ENCODE measurements at places on chromosomes 7 and 10.

- no peak for DNase-seq
Measured at GRCh38 chr10:110462166-110463095, 35.3 kb upstream of the DUSP5 start.

DNA sequence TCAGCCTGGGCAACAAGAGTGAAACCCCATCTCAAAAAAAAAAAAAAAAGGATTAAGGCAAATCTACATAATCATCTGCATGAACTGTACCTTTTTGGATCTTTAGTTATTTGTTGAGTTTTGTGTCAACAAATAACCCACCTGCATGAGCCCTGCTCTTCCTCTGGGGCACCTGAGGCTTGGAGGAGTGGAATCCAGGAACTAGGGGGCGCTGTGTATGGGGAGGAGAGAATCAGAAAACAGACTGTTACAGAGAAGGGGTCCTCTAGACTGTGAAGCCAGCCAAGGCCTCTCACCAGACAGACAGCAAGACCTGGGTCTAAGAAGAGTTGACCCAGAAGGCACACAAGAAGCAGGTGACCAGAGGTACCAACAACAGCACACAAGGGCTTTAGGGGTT, 682.8 kb upstream of the NRP1 start:
- DNase-seq: no peak

GRCh38 chr10:124003070-124003419, 90.4 kb downstream of the CHST15 start:
- DNase-seq: no peak

DNA sequence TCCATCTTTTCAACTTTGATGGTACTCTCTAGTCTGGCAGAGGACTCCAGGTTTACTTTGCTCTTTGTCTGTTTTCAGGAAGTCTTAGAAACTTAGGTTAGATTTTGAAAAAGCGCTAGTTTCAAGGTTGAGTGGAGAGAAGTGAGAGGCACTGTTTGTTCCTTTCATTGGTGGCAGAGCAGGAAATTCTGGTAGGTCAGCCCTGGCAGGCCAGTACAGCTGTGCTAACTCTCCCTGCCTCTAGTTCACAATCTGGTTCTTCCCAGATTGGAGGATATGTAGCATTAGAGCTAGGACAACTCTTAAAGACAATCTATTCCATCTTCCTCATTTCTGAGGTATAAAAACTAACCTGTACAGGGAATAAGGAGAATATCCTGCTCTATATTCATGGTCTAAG, 160.9 kb upstream of the FZD1 start:
- no peak for DNase-seq

DNA sequence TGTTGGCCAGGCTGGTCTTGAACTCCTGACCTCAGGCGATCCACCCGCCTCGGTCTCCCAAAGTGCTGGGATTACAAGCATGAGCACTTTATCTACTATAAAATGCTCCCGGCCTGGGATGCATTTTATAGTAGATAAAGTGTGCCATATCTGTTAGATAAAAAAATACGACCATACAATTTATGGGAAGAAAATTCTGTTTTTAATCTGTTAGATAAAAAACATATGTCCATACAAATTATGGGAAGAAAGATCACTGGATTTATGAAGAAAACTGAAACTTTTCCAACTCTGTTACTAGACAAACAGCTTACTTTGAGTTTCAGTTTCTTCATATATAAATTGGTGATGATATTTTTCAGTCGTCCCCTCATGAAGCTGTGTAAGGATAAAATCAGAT, 4.5 kb downstream of the TSPAN13 start:
- DNase-seq: no peak

GRCh38 chr10:92993699-92994272, 66.8 kb upstream of the CYP26C1 start:
- DNase-seq: no peak

GRCh38 chr10:14681802-14682201, 92.9 kb downstream of the FAM107B start:
- no peak for DNase-seq

DNA sequence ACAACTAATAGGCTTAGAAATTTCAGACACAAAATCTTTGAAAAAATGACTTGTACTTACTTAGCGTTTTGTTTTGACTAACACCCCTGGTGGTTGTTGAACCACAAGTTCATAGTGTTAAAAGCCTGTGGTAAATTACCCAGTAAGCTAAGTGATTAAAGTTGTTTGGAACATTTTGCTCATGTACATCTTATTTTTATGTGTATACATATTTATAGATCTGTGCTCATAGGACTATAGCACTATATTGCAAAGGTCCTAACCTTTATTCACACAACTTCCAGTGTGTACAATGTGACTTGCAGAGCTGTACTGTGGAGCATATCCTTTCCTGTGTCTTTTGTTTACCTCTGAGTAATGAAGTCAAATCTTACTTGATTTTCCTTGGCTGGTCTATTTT, 79.6 kb downstream of the BMPR1A start:
- DNase-seq: no peak

- no peak for DNase-seq
Measured at GRCh38 chr10:93766918-93767317, 9.2 kb downstream of the LGI1 start.

DNA sequence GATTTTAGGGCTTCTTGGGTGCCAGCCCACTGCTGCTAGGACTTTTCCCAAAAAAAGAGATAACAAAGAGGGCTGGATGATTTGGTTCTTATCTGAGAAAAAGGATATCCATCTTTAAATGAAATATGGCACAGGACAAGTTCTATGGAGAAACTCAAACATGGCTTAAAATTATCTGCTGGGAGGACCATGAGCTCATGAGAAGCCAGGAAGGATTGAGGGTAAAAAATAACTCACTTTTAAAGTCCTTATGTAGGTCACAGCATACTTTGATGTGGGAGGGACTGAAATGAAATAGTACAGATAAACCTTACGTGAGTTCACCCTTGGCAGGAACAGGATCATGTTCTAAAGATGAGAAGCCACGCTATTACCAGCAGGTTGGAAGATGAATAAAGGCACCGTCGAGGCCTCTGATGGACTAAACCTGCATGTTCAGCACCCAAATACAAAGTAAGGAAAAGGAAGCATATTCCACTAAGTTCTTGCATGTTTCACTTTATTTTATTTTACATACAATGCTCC, 369.2 kb upstream of the KLF6 start:
- DNase-seq: no peak

DNA sequence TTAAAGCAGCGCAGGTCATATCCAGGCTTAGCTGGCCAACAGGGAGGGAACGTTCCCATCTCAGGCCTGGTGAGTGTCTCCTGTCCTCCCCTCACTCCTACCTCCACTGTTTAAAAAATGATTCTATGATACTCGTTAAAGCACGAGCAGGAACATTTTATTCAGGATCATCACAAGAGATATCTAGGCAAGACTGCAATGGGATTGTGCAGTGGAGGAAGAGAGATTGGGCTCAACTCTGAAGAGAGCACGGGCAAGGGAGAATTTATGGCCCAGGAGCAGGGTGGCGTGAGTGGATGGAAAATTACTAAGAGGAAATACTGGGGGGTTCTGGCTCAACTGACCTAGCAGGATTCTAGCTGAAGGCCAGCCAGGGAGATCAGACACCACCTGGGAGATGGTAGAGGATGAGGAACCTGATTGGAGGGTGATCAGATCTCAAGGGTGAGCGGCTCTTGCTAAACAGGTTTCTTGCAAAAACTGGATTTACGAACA, 9.0 kb upstream of the HSPB1 start:
- DNase-seq: no peak

GRCh38 chr10:67550838-67551402, 145.1 kb downstream of the CTNNA3 start:
- DNase-seq: no peak

DNA sequence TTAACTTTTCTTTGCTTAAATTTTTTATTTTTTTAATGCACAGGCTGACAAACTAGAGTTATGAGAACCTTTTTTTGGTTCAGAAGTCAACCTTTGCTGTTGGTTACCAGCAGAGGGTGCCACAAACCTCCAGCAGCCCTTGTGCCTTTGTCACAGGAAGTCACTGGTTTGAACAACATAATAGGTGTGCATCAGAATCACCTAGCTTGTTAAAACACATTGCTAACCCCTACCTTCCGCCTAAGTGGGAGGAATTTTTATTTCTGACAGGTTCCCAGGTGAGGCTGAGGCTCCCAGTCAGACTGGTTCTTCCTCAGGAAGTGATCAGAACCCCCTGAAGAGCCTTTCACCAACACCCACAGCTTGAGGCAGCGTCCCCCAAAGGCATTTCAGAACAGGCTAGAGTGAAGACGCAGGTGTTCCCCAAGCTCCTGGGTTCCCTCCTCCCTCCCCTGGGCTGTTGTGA, 22.6 kb upstream of the VDAC2 start:
- DNase-seq: no peak

GRCh38 chr7:111535142-111535870, 27.0 kb downstream of the IMMP2L start:
- DNase-seq: no peak

DNA sequence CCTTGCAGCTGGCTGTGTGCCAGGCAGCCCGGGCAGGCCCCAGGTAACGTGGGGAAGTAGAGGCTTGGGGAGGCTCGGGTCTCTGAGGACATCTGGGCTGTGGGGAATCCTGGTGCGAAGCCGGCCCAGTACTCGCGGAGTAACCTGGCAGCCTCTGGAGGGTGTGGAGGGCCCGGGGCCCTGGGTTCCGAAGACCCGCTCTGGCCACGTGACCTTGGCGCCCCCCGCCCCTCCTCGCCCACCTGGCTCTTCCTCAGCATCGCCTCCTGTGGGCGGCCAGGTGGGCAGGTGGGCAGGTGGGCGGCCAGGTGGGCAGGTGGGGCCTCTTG, 143.1 kb downstream of the WDR37 start:
- DNase-seq: no peak

DNA sequence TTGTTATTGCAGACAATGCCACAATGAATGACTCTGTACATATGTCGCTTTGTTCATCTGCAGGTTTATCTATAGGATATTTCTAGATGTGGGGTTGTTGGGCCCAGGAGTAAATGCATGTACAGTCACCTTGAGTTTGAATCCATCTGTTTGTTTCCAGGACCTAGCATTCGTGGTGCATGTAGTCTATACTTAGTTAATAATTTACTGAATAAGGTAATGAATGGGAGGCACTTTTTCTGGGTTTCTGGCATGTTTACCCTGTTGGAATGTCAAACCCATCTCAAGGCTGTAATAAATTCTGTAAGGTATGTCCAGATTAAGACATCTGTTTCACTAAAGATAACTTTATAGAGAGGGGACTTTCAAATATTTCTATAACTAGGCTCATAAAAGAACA, 23.5 kb downstream of the HECTD2 start:
- DNase-seq: no peak

GRCh38 chr7:149598721-149599308, 101.2 kb upstream of the ZNF746 start:
- no peak for DNase-seq

DNA sequence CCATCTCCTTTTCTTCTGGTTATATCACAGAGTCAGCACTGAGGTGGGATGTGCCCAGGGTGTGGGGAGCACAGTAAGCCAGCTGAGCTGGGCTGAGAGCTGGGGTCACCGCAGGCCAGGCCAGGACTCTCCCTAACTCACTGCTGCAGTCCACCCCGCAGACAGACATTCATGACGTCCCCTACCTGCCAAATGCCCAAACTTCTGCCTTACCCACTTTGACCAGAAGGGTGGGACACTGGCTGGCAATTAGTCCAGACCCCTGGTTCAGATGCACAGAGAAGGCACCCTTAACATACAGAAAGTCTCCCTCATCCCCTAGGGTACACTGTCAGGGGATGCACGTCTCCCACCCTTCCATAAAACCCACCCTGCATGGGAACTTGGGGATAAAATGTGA, 2.1 kb downstream of the DRGX start:
- no peak for DNase-seq

DNA sequence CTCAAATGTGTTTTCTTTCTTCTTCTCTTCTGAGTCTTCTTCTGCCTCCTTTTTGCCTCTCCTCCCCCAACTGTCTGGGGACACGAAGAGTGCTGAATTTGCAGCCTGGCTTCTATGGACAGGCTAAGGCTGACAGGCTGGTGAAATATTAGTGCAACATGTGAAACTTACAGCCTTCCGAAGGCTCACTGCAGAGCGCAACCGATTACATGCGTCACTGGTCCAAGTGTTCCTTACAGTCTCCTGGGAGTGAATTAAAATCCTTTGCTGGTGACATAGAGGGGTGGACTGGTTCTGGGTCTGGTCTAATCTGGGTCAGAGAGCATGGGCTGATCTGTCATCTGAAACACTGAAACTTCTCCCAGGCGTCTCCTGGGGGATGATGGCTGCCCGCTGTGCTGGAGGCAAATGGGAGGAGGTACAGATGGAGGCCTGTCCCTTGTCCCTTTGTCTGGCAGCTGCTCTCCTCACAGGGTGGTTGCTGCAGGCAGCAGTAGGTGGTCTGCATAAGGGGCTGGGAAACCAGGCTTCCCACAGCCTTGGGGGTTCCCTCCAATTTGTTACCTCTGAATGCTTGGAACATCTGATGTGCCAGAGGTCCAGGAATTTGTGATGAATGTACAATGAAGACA, 143.8 kb upstream of the BMPER start:
- DNase-seq: no peak

DNA sequence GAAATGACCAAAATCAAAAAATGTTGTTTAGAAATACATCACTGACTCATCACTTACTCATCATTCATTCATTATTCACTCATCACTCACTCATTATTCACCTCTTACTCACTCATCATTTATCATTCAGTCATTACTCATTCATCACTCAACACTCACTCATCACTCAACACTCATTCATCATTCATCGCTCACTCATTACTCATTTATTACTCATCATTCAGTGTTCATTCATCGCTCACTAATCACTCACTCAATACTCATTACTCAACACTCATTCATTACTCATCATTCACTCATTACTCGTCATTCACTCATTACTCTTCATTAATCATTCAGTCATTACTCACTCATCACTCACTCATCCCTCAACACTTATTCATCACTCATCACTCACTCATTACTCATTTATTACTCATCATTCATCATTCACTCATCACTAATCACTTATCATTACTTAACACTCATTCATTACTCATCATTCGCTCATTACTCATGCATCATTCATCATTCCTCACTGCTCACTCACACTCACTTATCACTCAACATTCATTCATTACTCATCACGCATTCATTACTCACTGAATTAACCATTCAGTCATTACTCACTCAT, 238.5 kb downstream of the ADARB2 start:
- no peak for DNase-seq

DNA sequence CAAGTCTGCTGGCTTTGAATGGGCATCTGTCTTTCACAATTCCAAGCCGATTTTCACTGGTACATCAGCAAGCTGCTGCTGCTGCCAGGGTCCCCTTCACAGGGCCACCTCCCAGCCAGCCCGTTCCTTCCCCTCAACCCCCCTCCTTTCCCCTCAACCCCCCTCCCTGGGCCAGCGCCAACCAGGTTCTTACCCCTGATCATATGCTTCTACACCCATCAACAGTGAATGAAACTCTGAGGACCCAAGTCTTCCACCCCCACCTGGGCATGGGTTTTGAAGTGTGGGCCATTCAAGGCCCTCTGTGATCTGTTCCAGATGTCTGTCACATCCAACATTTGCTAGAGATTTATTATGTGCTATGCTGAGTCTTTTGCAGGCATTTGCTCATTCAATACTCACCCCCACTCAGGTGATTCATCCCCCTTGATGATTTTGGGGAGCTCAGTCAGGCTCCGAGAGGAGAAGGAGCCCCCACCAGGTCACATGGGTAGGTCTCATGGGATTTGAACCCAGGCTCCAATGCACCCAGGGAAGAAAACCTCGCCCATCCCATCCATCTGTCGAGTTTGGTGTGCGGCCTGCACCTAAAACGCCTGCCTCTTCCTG, 52.7 kb upstream of the FOXK1 start:
- DNase-seq: no peak

All from urinary bladder (tissue), 4 donors.